Natural killer cell (primary cell): ENCODE measurements at places on chromosomes 2 and 18. TPM values are rescaled to one million over a fixed set of nuclear protein-coding genes. Genes with fewer than 3 reads are reported as not detected.

CLEC4F gene
- total RNA-seq = 0.39 TPM

NEU4 gene
- total RNA-seq = 2.2 TPM

HTR2B gene
- total RNA-seq = not detected

GPR35 gene
- 15.7 TPM for total RNA-seq

HJURP gene
- 0.87 TPM for total RNA-seq

TRABD2A gene
- 6.3 TPM for total RNA-seq

ARID5A gene
- total RNA-seq = 114 TPM

FAM161A gene
- total RNA-seq = 1.1 TPM

RSAD2 gene
- total RNA-seq = 12.0 TPM

TNFAIP6 gene
- 0.83 TPM for total RNA-seq

DNA sequence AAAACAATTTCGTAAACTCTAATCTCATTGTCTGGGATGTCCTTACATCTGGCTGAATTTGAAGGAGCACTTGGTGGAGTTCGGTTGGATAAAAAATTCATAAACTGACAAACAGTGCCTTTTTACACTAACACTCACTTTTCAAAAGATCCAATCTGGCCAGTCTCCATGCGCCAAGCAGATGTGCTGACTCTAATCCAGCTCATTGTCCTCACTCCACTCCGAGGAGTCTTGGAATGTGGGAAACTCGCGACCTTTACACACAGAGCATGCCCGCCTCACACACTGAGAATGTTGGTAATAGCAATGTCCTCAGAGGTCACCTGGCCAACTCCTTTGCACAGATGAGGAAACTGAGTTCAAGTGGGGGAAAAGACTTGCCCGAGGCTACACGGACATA lies 66.8 kb downstream of the XDH start:
- no peak for DNase-seq
- no peaks in the 10 kb centered on the region for H3K36me3 ChIP-seq
- peaks cover 4% of the 10 kb centered on the region for H3K27me3 ChIP-seq

- no peak for DNase-seq
- H3K36me3 ChIP-seq = no peaks in the 10 kb centered on the region
- no peak overlapping the region for H3K27ac ChIP-seq
- no peaks in the 10 kb centered on the region for H3K27me3 ChIP-seq
Observed at GRCh38 chr18:45285251-45285650, 330.0 kb upstream of the SLC14A2 start.

- no peak overlapping the region for H3K27ac ChIP-seq
- no peak for DNase-seq
- no peak overlapping the region for H3K4me3 ChIP-seq
Observed at GRCh38 chr2:42052702-42053481, 5.1 kb downstream of the PKDCC start.

DNA sequence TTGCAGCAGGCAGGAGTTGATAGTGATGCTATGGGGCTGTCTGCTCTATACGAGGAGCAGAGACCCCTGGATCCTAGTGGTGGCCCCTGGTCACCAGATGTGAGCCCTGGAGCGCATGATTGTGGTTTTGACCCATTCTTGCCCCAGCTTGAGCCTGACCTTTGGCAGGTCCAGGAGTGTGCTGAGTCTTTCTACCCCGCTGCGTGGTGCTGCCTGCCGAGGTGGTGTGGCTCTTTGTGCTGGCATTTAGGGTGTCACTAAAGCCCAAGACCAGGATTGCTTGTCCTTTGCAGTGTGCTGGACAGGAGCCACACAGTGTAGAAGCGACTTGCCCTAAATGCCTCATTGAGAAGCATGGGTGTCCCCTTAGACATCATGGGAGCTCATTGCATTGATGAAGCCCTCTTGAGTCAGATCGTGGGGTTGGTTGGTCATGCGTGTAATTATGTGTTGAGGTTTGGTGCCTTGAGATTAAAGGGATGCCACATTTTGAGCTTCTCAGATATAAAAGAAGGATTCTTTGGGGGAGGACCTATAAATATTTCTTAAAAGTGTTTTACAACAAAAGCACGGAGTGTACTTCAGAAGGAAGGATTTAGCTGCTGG lies 88.3 kb downstream of the AGAP1 start:
- H3K27ac ChIP-seq = no peak overlapping the region
- DNase-seq = no peak
- no peaks in the 10 kb centered on the region for H3K36me3 ChIP-seq
- no peaks in the 10 kb centered on the region for H3K27me3 ChIP-seq
- H3K4me1 ChIP-seq = no peaks in the 10 kb centered on the region

DNA sequence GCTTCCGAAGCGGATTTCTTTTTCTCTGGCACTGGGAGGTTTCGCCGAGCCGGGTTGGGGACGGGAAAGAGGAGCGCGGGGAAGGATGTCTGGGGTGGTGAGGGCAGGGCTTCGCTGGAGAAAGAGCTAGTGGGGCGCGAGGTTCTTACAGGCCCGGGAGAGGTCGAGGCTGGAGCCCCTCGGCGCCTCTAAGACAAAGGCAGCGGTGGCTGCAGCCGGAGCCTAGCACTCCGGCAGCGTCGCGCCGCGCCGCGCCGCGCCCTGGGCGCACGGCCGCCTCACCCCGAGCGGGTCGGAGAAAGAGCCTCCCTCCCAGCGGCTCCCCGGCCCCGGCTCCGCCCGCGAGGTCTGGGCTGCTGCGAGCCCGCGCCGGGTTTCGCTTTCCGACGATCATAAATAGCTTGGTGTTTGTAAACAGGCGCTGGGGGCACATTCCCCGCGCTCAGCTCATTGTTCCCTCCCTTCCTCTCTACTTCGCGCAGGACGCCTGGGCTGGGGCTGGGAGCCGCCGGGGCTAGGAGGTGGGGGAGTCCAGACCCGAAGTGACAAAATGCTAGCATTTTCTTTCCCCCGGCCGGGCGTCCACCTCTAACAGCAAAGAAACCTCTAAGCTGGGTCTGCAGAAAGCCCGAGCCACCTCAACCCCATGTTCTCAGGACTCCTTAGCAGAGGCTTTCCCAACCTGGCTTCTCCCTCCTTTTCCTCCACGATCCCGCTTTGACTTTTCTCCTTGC lies 813 bp upstream of the MEIS1 start:
- H3K4me3 ChIP-seq = peak overlapping the region; percentile 47
- H3K27ac ChIP-seq = no peak overlapping the region
- peaks cover 34% of the 10 kb centered on the region for H3K4me1 ChIP-seq
- DNase-seq = peak; percentile 4

DNA sequence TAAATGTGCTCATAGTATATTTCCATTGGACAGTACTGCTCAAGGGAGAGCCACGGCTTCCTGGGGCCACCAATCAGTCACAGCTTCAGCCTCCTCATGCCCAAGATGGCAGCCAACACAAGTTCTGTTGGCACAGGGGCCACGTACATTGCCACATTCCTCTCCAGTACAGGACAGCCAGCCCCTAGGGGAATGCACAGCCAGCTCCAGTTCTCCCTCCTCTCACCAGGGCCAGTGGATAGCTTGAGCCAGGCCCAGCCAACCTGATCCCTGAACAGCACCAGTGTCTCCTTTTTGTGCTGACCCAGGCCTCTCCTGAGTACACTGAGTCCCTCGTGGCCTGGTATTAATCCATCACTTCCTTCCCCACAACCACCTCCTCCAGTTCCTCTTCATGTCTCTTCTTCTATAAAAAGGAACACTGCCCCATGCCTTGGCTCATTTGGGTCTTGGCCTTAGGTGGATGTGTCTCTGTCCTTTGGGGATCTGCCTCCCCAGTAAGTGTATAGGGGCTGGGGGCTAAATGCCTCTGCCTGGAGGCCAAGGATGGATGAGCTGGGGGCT lies 168.7 kb downstream of the TNS1 start:
- no peaks in the 10 kb centered on the region for H3K27me3 ChIP-seq
- H3K4me3 ChIP-seq = no peak overlapping the region
- no peaks in the 10 kb centered on the region for H3K36me3 ChIP-seq
- no peak for DNase-seq
- no peak overlapping the region for H3K27ac ChIP-seq
- no peaks in the 10 kb centered on the region for H3K4me1 ChIP-seq

- peaks cover 39% of the 10 kb centered on the region for H3K36me3 ChIP-seq
- H3K27ac ChIP-seq = peak overlapping the region; percentile 94
- H3K4me3 ChIP-seq = peak overlapping the region; percentile 86
- H3K4me1 ChIP-seq = peaks cover 39% of the 10 kb centered on the region
Observed at GRCh38 chr2:234496055-234496834, 636 bp downstream of the ARL4C start.

GRCh38 chr2:232142049-232142448 lies 180.5 kb downstream of the DIS3L2 start:
- peak; percentile 49 for DNase-seq
- peaks cover 4% of the 10 kb centered on the region for H3K4me1 ChIP-seq
- no peak overlapping the region for H3K4me3 ChIP-seq
- no peaks in the 10 kb centered on the region for H3K36me3 ChIP-seq

- H3K4me3 ChIP-seq = no peak overlapping the region
- no peaks in the 10 kb centered on the region for H3K27me3 ChIP-seq
- H3K27ac ChIP-seq = no peak overlapping the region
- H3K4me1 ChIP-seq = no peaks in the 10 kb centered on the region
- DNase-seq = no peak
Observed at GRCh38 chr2:217045700-217046475, 186.0 kb upstream of the TNP1 start.

GRCh38 chr2:289362-290089 lies 1.6 kb upstream of the ALKAL2 start:
- no peaks in the 10 kb centered on the region for H3K36me3 ChIP-seq
- peak; percentile 21 for DNase-seq
- no peak overlapping the region for H3K27ac ChIP-seq
- H3K4me3 ChIP-seq = peak overlapping the region; percentile 33
- H3K4me1 ChIP-seq = peaks cover 20% of the 10 kb centered on the region

DNA sequence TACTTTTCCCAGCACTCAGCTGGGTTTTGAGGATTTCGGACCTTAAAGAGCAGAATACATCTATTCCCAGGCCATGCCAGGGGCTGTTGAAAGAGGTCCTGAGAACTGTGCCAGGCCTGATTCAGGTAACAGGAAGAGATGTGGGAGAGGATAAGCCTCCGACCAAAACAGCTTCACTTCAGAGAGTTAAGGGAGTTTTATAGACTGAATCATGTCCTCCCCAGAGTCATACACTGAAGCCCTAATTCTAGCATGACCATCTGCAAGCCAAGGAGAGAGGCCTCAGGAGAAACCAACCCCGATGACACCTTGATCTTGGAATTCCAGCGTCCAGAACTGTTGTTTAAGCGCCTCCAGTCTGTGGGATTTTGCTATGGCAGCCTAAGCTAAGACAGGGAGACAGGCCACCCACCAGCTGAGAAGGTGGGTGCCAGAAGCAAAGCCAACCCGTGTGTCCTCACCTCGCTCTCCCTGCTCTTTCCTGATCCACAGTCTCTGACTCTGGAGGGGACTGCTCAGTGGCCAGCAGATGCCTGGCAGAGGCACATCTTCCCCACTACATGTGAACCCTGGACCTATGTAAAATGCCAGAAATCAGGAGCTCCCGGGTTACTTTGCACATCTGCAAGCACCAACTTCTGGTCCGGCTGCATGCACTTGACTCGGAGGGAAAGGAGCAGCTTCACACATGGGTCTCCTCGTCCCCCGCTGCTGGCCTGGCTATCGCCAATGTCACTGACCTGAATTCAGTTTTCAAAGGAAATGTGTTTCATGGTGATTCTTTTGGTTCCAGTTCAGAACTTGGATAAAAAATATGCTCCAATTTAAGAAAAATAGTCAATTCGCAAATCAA lies 116.8 kb upstream of the EPC2 start:
- no peak overlapping the region for H3K27ac ChIP-seq
- H3K4me3 ChIP-seq = no peak overlapping the region
- H3K4me1 ChIP-seq = peaks cover 19% of the 10 kb centered on the region
- peak; percentile 45 for DNase-seq
- no peaks in the 10 kb centered on the region for H3K36me3 ChIP-seq

DNA sequence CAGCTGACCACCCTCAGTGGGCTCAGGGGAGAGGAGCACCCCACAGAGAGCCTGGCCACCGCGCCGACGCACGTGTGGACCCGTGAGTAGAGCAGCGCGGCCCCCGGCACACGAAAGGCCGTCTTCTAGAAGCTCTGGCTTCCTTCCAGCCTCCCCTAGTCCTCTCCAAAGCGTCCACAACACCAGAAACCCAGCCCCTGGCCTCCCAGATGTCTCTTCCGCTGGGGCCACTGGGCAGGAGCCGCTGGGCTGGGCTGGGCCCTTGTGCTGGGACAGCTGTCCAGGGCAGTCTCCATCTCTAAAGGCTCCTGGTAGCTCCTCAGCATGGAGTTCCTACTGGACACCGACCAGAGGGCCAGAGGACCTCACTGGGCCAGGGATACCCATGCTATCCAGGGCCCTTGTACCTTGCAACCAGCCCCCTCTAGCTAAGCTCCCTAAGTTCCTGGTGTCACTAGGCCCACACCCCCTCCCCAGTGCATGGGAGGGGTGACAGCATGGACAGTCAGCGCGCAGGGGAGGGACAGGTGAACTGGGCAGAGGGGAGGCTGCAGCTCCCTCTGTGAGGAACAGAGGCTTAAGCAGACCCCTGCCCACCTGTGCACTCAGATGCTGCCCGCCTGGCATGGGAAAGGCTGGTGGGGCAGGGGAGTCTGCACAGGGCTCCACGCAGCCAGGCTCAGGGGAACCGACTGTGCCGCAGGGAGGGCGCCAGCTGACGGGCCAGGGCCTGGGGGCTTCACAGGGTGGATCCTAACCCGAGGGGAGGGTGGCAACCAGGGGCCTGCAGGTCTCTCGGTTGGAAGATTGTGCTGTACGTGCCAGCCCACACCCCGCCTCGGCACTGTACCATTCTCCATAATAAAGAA lies 32.9 kb downstream of the MTERF4 start:
- no peaks in the 10 kb centered on the region for H3K36me3 ChIP-seq
- DNase-seq = no peak
- no peak overlapping the region for H3K27ac ChIP-seq

DNA sequence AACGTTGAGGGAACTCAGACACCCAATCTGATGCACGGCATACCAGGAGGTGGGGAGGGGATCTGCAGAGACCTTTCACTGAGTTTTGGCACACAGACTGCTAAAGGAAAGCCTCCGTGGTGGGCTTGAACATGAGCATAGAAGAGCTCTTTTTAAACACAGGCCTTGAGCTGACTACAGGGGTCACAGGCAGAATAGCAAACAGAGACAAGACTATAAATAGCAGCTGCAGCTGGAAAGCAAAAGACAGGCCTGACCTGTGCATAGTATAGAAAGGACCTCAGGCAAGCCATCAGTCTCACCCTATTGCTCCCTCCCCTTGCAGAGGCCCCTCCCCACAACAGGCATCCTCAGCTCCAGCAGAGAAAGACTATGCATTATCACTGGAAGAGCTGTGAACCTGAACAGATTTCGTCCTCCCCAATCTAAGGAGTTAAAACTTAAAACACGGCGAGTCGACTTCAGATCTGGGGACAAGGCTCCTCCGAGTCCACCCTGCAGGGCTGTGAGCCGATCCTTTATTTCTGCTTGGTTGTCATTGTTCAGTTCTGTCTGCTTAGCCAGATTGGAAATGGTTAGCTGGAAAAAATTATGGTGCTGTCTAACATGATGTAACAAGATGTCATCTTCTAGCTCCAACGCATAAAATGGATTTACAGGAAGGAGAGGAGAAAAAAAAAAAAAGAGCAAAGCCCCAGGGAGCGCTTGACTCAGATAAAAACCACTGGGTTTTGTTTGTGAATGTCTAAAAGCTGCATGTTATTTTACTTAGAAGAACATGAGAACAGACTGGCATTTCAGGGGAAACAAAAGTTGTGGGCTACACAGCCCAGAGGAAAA lies 25.2 kb upstream of the LCLAT1 start:
- peak overlapping the region; percentile 69 for H3K27ac ChIP-seq
- peaks cover 23% of the 10 kb centered on the region for H3K4me1 ChIP-seq
- H3K4me3 ChIP-seq = no peak overlapping the region
- H3K36me3 ChIP-seq = no peaks in the 10 kb centered on the region

- H3K27me3 ChIP-seq = no peaks in the 10 kb centered on the region
- H3K36me3 ChIP-seq = no peaks in the 10 kb centered on the region
- no peak overlapping the region for H3K4me3 ChIP-seq
- H3K27ac ChIP-seq = no peak overlapping the region
- DNase-seq = no peak
Observed at GRCh38 chr18:33231474-33232317, 208.8 kb downstream of the CCDC178 start.
